ENCODE measurements at places on chromosomes 16 and 17. TPM values are rescaled to one million over a fixed set of nuclear protein-coding genes. Genes with fewer than 3 reads are reported as not detected.
A peak's percentile ranks its signal among the peaks of the same experiment; 100 is the strongest.

FAM171A2 gene
- 3.4 TPM for total RNA-seq

TCAP gene
- not detected for total RNA-seq

DNA sequence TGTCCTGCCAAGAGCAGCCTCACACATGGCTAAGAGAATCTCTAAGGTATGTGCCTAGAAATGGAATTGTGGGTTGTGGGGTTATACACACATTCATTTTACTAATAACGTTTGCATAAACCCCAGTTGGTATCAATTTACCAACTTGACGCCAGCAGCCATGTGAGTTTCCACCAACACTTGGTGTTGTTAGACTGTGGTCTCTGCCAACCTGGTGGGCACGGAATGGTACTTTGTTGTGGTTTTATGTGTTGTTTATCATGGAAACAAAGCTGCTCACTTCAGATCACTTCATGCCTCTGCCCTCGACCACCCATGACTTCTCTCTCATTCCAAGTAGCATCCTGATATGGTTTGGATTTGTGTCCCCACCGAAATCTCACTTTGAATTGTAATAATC is 152.0 kb upstream of the CDC42EP4 start:
- no peak for DNase-seq

- DNase-seq = no peak
These were observed 2.4 kb downstream of the USH1G start for GRCh38 chr17:74920642-74921025.

GRCh38 chr17:47239967-47240651 is 13.5 kb upstream of the ITGB3 start:
- DNase-seq = peak; percentile 99

NOL3 gene
- 14.7 TPM for total RNA-seq

QPRT gene
- not detected for total RNA-seq

CTRB2 gene
- not detected for total RNA-seq
